ENCODE measurements at places on chromosomes 11 and 22.
A peak's percentile ranks its signal among the peaks of the same experiment; 100 is the strongest.

DNA sequence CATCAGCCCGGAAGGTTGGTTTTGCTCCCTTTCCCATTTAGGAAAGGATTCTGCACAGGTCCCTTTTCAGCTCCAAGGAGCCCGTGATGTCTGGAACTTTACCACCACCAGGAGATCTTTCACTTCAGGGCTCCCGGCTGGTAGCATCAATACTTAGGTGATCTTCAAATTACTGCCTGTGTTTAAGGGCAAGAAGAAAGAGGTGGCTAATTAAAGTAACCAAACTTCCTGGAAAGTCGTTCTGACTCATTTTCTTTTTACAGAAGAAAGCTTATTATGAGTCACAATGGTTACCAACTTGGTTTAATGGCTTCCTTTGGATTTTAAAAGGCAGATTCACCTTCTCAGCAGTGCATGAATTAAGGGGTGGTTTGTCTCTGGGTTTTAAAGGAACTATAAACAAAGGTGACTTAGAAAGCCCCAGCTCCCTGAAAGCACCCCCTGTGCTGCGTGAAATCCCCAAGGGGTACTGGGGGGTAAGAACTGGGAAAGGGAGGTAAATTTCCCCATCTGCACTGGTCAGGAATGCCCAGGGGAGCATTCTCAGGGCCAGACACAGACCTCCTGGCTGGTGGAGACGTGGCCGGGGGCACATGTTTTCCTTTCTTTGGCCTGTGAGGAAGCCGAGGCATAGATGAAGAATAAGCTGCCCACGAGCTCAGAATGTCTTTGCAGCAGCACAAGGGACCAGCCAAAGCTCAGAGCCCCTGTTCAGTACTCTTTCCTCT lies 8.8 kb downstream of the POU2F3 start:
- DNase-seq = peak; percentile 78

GRCh38 chr11:134352111-134352510 lies 20.3 kb downstream of the GLB1L2 start:
- DNase-seq = no peak

DNA sequence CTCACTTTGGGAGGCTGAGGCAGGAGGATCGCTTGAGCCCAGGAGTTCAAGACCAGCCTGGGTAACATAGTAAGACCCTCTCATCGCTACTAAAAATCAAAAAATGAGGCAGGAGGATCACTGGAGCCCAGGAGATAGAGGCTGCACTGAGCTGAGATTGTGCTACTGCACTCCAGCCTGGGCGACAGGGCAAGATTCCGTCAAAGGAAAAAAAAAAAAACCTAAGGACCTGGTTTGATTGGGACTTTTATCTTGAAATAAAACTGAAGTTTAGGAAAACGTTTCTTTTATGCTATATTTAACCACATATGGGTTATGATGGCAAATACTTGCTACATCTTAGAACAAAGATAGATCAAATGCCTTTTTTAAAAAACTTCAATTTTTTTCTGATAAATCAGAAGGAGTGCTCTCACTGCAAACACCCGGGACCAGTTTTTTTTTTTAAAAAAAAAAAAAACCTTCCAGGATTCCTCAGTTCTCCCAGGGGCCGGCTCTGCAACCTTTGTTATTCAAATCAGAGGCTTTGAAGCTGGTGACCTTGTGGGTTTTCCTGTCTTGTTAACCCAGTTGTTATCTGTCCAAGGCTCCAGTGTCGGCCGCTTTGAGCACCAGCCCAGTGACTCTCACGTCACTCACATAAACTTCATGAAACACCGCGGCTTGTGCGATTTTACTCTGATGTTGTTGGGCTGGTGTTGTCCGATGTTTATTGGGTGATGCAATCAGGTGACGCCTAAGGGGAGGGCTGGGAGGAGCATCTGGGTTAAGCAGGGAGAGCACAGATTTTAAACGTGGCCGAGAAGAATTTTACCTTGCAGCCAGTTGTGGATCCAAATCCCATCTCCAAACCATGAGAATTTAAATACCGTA lies 24.7 kb upstream of the SLC22A12 start:
- peak; percentile 93 for DNase-seq

DNA sequence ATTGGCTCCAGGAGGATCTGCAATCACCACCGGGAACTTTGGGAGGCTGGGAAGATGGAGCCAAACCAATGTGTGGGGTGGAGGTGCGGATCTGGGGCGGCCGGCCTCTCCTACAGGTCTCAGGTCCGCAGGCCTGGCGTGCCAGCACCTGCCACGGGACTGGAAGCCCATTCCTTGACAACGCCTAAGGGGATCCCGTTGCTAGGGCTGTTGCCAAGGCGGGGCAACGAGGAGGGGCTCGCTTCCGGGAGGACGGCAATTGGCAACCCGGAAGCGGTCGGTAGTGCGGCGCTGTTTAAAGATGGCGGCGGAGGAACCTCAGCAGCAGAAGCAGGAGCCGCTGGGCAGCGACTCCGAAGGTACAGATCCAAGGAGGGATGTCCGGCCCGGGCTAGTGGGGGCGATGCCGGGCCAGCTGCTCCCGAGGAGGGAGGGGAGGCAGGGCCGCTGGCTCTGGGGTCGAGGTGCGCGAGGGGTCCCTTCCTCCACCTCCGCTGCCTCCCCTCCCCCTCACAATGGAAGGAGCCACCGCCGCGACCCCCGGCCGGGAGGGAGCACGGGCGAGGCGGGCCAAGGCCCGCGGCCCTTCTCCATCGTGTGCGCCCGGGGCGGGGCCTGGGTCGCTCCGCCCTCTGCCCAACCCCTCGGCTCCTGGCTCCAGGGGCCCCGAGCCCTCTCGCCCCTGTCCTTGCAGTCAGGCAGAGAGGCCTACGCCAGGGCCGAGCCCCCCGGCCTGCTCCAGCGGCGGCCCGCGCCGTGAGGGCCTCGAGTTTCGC lies at the start of gene OTUB1:
Gene OTUB1 (plus strand): TSS at position 283 of the 776 bp plus-strand sequence. CDS start 19 bp downstream, at position 302.
- DNase-seq = peak; percentile 96

GRCh38 chr11:67284811-67285540 lies 4.1 kb upstream of the ANKRD13D start:
- no peak for DNase-seq

DNA sequence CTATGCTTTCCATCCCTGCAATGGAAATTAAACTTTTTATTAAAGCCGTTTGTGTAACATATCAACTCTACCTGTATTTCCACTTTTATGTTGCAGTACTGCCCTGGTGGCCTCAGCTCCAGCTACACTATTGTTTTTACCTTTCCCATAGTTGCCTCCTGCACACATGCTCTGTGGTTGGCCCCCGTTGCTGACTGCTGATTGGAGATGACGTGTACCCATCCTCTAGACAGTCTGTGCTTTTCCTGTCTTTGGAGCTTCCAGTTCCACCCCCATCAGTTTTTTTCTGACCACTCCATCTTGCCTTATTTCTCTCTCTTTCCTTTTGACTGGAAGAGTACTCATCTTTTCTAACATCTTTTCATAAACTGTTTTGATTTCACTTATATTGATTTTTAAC lies 123.8 kb downstream of the TEAD1 start:
- DNase-seq = no peak

DNA sequence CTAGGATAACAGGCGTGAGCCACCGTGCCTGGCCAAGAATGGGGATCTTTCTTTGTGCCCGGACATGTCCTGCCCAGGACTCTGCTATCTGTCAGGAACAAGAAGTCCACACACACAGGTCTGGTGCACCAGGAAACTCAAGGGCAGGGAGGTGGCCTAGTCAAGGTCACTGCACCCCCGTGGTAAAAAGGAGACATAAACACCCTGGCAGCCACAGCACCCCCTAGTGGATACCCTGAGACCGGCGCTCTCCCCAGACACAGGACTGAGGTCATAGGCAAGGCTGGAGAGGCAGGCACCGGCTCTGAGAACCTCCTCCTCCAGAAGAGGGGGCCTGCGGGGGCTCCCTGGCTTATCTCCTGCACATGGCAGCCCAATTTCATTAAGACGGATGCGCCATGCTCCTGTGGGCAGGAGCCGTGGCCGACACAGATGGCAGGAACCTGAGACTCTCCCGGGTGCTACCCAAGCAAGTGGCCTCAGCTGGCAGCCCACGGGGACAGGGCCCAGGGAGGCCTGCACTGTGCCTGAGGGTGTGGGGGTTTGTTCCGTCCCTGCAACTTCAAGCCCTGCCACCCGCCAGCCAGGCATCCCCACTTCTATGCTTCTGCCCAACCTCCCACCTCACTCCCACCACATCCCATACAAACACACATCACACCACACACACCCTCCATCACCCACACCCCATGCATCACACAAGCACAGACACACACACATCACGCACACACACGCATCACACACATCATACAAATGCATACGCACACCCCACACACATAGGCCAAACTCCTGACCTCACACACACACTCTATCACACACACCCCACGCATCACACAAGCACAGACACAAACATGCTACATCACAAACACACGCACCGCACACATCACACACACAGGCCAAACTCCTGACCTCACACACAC lies 19.6 kb downstream of the MACROD1 start:
- DNase-seq = peak; percentile 59

DNA sequence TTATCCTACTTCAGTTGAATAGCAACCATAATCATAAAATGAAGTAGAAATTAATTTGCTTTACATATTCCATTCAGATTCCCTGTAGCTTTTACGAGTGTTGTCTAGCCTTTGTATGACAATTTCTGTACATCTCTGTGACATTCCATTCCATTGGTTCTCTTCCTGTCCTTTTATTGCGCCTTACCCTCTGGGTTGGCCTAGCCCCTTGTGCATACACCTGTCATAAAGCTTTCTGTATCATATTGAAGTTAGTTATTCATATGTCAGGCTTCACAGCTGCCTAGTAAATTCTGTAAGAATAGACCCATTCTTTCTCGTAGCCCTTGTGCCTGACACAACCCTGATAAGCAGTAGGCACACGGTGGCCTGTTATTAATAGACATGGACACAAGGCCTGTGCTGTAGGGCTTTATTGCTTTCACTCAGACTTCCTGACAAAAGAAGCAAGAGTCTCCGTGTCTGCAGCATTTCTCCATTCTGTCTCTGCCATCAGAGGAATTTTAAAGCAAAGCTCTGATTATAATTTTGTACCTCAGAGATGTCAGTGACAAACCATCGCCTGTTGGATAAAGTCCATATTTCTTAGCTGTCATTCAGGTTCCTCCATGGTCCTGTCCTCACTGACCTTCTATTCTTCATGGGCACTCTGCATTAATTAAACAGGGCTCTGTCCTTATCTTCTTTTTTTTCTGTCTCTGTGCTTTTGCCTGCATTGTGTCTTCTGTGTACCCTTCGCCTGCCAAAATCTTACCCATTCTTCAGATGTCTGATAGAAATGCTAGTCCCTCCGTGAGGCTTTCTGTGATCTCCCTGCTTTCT lies 49.4 kb downstream of the BID start:
- no peak for DNase-seq

All from AG08395 (cell line).